ENCODE measurements at places on chromosomes 7 and 10. TPM values are rescaled to one million over a fixed set of nuclear protein-coding genes. Genes with fewer than 3 reads are reported as not detected.

The FBXL15 gene
- total RNA-seq: 16.3 TPM

The TMEM139 gene
- 19.8 TPM for total RNA-seq

The NKX1-2 gene
- total RNA-seq: 2.0 TPM

The IFIT2 gene
- 3.9 TPM for total RNA-seq

The SLC39A12 gene
- total RNA-seq: not detected

The NME8 gene
- total RNA-seq: not detected
